H54 (cell line): ENCODE measurements at places on chromosomes 7 and 10.

- DNase-seq, result no peak
Observed at GRCh38 chr7:4434306-4434705, 247.8 kb upstream of the FOXK1 start.

- DNase-seq, result no peak
Observed at GRCh38 chr7:21544303-21544656, 1.4 kb downstream of the DNAH11 start.

- DNase-seq, result no peak
Observed at GRCh38 chr7:108291791-108292440, 161.8 kb upstream of the LAMB4 start.

GRCh38 chr10:128476845-128477244 is 350.6 kb upstream of the MKI67 start:
- DNase-seq, result no peak

- DNase-seq, result no peak
Observed at GRCh38 chr10:52759154-52759553, 13.4 kb downstream of the MBL2 start.

DNA sequence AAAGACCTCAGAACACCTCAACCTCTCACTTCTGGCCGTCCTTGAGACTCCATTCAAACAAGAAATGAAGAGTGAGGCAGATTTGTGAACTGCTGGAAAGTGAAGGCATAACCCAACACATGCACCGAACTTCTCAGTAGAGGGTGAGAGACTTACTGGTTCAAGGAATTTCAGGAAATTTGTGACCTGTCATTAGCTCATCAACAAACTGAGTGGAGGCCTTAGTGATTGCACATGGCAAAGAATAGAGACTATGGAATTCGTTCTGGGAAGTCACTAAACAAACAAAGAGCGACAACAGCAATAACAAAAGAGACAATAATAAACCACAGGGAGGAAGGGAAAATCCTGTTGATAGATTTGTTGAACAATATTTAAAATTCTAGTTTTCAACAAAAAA is 125.0 kb upstream of the AKR1E2 start:
- DNase-seq, result no peak

- DNase-seq, result no peak
Observed at GRCh38 chr10:96984541-96985131, 152.5 kb downstream of the LCOR start.

GRCh38 chr10:43479275-43479674 is 42.4 kb downstream of the ZNF487 start:
- DNase-seq, result no peak

- no peak for DNase-seq
Observed at GRCh38 chr7:28830846-28831245, 127.3 kb downstream of the TRIL start.
